ENCODE measurements at places on chromosomes 11 and 22. TPM values are rescaled to one million over a fixed set of nuclear protein-coding genes. Genes with fewer than 3 reads are reported as not detected.

OR4C12 gene
- not detected for polyA plus RNA-seq

TP53I11 gene
- polyA plus RNA-seq, result 112 TPM

TMEM121B gene
- polyA plus RNA-seq, result 7.9 TPM

POLR2F gene
- 124 TPM for polyA plus RNA-seq

PAX6 gene
- not detected for polyA plus RNA-seq

TSSK2 gene
- not detected for polyA plus RNA-seq

IFTAP gene
- polyA plus RNA-seq, result 67.3 TPM

HTR3A gene
- polyA plus RNA-seq, result not detected

CCDC116 gene
- 0.94 TPM for polyA plus RNA-seq

SLC25A45 gene
- polyA plus RNA-seq, result 4.5 TPM

C11orf42 gene
- 0.15 TPM for polyA plus RNA-seq

MUC5AC gene
- polyA plus RNA-seq, result not detected

GAL gene
- polyA plus RNA-seq, result 5.9 TPM

PHOX2A gene
- not detected for polyA plus RNA-seq
